ENCODE measurements at places on chromosomes 2 and 18.

GRCh38 chr18:61569176-61569892 is 236.1 kb downstream of the CDH20 start:
- DNase-seq: no peak

- no peak for DNase-seq
Observed at GRCh38 chr2:48417856-48418838, 111.8 kb upstream of the STON1 start.

DNA sequence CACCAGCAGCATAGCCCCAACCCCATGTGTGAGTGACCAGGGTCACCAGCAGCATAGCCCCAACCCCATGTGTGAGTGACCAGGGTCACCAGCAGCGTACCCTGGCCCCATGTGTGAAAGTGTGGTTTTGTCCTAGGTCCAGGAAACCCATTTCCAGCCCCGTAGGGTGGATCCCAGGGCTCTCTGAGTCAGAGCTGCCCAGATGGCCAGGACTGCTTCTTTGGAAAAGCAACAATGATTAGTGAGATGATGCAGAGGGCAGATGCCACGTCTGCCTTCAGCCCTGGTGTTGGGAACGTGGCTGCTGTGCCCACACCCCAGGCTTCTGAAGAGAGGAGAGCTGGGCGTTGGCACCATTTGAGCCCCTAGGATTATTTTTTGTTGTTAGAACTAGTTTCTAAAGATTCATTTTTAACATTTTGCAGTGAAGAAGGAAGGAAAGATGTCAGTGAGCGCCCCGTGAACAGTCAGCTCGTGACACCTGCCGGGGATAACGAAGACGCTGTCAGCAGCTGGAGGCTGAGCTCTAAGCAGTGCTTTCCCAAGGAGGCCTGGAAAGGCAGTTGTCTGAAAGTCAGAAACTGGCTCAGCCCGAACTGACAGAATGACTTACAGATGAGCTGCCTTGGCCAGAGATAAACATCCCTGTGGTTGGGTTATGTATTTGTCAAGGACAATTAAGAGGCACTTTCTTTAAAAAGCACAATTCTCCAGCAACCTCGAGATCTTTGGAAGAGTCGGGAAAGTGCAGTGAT is 32.1 kb upstream of the KCNG2 start:
- DNase-seq: no peak

DNA sequence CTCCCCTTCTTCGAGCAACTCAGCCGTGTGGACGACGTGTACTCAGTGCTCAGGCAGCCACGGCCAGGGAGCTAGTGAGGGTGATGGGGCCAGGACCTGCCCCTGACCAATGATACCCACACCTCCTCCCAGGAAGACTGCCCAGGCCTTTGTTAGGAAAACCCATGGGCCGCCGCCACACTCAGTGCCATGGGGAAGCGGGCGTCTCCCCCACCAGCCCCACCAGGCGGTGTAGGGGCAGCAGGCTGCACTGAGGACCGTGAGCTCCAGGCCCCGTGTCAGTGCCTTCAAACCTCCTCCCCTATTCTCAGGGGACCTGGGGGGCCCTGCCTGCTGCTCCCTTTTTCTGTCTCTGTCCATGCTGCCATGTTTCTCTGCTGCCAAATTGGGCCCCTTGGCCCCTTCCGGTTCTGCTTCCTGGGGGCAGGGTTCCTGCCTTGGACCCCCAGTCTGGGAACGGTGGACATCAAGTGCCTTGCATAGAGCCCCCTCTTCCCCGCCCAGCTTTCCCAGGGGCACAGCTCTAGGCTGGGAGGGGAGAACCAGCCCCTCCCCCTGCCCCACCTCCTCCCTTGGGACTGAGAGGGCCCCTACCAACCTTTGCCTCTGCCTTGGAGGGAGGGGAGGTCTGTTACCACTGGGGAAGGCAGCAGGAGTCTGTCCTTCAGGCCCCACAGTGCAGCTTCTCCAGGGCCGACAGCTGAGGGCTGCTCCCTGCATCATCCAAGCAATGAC is 4.8 kb downstream of the CTDSP1 start:
- DNase-seq: no peak

GRCh38 chr2:106649306-106649705 is 162.1 kb downstream of the CD8B2 start:
- no peak for DNase-seq

- DNase-seq: no peak
Observed at GRCh38 chr2:176555112-176555511, 285.9 kb downstream of the MTX2 start.

GRCh38 chr2:1496359-1496821 is 83.1 kb downstream of the TPO start:
- no peak for DNase-seq

GRCh38 chr2:137168552-137168951 is 403.2 kb downstream of the THSD7B start:
- no peak for DNase-seq

GRCh38 chr2:85830645-85831044 is 58.1 kb downstream of the ST3GAL5 start:
- DNase-seq: no peak

DNA sequence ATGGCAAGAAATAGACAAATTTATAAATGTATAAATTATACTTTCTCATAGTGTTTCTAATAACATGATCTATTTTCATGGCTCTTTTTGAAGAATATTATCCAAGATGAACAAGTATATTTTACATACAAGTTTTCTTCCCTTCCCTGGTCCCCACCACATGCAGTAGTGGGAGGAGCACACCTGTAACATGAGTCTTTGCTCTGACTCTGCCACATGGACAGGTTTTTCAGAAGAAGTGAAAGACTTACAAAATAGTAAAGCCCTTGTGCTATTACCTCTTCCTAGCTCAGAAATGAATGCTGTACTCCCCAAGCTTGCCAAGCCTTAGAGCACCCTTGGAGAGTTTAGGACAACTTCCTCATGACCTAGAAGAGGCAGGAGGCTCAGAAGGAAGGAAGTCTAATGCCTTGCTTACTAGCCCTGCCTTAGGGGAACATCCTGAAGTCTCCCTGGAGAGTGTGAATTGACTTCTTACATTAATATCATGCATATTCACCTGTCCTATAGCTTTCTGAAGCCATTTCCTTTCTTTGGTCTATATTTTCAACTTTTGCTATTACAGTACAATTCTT is 18.4 kb downstream of the MXD1 start:
- no peak for DNase-seq

DNA sequence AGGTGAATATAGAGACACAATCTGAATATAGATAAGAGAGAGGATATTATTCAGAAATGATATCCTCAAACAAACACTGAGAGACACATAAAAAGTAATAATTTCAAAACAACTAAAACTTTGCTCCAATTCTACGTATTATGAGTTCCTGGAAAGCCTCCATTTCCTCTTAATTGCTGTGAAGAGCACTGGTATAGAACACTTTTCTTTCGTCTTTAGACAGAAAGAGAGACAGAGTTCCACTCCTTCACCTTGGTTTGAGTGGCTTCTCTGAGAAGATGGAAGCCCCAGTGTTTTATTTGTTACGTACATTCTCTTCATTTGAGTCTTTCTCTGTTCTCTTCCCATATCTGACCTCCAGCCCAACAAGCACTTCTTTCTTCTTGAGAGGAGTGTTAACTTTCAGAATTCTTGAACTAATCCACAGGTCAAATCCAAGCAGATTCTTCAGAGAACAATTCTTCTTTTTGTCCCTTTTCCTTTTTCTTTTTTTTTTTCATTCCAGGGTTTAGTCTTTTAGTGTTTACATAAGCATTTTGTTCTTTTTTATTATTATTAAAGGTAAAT is 6.4 kb upstream of the PIK3C3 start:
- DNase-seq: no peak

- no peak for DNase-seq
Observed at GRCh38 chr2:208440716-208441115, 34.1 kb downstream of the PTH2R start.

DNA sequence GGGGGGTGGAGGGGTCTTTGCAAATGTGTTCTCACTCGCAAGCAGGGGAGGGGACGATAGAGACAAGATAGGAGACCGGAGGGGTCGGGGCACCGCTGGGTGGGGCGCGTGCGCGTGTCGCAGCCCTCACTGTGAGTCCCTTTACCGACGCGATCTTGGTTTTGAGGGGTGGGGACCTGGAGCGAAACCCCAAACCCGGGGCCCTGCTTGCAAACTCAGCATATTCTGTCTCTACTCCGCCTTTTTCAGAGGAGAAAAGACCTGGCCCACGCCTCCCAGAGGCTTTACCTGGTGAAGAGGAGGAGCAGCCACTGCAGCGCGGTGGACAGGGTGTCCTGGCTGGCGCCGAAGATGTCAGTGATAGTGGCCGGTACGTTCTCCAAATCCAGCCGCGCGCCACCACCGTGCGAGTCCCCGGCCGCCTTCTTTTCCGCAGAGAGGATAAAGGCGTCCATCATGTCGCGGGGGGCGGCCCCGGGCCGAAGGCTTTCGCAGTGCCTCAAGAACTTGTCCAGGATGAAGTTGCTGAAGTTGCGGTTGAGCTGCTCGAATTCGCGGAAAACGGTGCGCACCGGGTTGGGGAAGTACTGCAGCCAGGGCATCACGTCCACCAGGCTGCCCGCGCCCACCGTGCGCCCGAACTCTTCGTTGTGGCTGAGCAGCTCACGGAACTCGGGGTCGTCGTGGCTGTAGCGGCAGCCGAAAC is 1.7 kb downstream of the CYP1B1 start:
- DNase-seq: no peak

DNA sequence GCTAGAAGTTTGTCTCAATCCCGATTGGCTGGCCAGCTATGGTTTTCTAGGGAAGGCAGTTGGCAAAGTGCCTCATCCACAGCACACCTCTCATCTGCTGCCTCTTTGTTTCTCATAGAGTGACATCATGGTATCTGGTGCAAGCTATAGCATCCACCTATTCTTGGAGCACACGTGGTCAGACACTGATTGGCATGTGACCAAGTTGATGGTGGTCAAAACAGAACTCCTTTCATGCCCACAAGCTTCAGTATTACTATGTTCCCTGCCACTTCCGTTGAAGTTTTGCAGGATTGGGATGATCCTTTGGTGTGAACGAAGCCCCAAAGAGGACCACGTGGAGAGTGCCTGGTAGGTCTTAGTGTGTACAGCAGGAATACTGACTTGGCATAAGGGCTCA is 28.8 kb downstream of the TTC32 start:
- no peak for DNase-seq

- no peak for DNase-seq
Observed at GRCh38 chr2:15964936-15965563, 24.7 kb downstream of the MYCN start.

GRCh38 chr2:179843541-179843940 is 17.9 kb downstream of the ZNF385B start:
- DNase-seq: no peak

DNA sequence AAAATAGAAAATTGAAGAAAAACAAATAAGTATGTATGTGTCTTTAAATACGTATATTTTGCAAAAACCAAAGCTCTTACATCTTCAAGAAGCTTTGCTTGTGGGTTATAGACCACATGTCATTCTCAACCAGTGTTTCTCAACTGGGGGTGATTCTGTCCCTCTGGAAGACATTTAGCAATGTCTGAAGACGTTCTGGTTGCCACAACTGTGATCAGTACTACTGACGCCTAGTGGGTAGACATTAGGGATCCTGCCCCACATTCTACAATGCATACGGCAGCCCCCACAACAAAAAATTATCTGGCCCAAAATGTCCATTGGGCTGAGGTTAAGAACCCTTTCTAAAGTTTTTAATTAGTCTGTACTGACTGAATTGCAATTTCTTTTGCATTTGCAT is 48.4 kb downstream of the UNC50 start:
- peak; percentile 66 for DNase-seq

DNA sequence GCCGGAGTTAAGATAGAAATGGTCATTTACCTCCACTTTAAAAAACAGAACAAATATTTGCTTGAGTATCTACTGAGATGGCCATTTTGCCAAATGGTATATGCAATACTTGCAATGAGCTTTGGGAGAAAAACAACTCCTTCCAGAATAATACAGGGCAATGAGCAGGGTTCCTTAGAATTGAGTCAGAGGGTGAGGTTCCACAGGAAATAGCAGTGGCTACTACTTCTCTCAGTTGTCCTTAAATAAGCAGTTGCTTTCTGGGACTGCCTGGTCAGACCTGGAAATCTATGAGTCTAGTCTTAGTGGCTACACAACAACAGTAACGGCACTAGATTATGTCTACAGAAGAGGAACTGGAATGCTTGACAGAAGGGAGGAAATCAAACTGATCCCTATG is 80.9 kb upstream of the CCDC85A start:
- no peak for DNase-seq

DNA sequence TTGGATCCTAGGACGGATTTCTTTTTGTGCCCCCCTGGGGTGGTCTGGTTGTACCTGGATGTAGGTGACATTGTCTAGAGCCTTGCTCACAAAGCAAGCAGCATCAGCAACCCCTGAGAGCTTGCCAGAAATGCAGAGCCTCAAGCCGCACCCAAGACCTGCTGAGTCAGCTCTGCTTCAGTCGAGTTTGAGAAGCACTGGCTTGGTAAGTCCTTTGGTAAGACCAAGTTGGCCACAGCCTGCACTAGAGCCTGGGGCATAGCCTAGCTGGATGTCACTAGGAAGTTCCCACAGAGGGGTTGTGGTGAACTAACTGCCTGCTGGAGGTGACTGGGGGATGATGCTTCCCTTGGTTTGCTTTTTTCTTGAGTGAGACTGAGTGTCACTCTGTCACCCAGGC is 6.2 kb downstream of the ABCG5 start:
- DNase-seq: no peak

DNA sequence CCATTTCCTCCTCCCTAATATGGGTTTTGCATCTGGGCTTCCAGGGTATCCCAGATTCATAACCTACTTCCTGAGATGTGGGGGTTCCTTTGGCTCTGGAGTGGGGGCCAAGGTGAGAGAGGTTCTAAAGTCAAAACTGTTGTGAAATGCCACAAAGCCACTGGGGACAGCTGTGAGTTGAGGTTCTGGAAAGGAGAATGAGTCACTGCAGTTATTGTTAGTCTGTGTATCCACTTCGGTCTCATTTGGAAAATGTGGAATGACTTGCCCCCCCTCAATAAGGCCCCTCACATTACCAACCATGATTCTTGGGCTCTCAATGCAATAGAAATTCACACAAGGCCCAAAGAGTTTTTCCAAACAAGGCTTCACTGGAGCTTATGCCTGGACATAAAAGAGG is 51.1 kb upstream of the LGALSL start:
- DNase-seq: no peak

GRCh38 chr18:49441338-49441938 is 19.0 kb downstream of the DYM start:
- DNase-seq: no peak

- no peak for DNase-seq
Observed at GRCh38 chr2:120517751-120518469, 172.0 kb downstream of the INHBB start.
